ENCODE measurements at places on chromosomes 3 and 15.

- no peak for DNase-seq
These were observed 67.7 kb upstream of the BNC1 start for GRCh38 chr15:83352119-83352518.

DNA sequence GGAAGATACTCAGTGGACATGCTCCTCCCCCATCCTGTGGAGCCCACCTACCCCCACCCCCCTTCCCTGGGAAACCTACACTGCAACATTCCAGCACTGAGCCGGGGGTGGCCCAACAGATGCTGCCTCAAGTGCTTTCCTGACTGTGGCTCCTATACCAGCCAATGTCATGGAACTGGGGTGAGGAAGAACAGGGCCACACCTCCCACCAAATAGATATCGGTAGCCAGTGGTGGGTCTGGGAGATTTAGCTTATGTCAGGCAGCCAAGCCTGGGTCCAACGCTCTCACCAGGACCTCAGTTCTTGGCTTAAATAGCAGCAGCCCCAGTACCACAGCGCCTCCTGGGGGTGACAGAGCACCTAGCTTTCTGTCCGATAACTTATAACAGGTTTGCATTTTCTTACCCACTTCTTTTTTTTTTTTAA, 30.3 kb downstream of the CDC25A start:
- no peak for DNase-seq

DNA sequence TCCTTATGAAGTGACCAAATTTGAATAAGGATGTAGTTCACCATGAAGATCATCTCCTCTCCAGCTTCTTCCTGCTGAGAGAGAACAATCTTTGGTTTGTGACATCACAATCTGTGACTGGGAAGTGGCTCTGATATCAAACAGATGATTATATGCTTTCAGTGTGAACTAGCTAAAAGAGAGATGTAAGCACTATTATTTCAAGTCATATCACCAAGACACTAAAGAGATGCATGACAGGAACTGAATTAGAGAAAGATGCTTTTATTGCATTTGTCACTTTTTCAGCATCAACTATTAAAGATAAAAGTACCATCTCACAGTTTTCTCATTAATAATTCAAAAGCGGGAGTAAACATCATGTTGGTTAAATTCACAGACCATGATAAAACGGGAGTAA, 3.5 kb downstream of the CHRM5 start:
- no peak for DNase-seq

DNA sequence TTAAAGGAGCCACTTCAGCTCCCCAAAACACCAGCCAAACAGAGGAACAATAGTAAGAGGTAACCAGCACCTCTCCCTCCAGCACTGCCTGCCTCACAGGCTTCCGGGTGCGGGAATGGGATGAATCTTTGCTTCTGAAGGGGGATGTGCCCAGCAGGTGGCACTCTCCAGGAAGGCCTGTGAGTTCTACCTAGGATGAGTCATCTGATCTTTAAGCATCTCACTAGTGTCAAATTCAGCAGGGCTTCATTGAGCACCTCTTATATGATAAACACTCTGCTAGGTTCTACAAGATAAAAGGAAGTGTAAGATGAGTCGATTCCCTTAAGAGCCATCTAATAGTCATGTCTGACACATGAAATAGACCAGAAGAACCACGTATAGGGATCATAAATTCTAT, 237.4 kb upstream of the UMPS start:
- DNase-seq: no peak

DNA sequence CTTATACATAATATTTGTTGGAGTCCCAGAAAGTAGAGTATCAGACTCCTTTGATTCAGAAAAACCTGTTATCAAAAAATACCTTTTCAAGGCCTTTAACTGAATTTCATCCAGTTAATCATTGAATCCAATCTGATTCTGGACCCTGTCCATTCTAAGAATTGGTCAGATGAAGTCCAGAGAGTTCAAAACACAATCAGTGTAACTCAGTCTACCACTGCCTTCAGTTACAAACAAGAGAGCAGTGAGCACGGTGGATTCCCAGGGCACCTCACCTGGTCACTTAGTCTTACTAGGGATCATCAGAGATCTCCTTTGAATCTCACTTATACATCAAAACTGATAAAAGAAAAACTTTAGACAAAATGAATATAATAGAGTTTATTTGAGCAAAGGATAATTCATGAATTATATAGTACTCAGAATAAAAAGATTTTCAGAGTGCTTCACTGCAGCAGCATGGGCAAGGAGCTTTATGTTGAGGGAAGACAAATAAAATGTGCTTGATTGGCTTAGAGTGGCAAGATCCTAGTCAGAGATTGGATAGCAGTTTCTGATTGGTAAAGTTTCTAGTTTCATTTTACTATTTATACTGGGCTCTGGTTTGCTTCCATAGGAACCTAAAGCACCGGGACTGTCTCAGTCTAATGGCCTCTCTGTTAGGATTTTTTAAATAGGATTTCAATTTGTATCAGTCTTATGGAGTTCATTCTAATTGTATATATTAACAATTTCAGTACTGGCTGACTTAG, 474.9 kb upstream of the GOLIM4 start:
- no peak for DNase-seq

DNA sequence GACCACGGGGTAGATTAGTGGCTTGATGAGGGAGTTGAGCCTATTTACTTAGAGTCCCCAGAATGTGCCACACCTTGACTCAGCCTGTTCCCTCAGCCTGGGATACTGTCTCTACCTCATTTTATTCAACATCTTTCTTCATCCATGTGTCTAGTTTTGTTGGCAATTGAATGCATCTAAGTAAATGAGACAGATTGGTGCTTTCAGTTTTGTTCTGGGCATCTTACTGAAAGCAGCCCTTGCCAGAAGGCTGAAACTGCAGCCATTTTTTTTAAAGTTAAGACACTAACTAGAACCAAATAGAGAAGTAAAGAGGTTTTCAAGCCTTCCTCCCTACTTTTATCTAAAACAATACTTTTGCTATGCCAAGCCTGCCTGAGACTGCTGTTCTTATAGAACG, 246.8 kb downstream of the SLCO3A1 start:
- no peak for DNase-seq

DNA sequence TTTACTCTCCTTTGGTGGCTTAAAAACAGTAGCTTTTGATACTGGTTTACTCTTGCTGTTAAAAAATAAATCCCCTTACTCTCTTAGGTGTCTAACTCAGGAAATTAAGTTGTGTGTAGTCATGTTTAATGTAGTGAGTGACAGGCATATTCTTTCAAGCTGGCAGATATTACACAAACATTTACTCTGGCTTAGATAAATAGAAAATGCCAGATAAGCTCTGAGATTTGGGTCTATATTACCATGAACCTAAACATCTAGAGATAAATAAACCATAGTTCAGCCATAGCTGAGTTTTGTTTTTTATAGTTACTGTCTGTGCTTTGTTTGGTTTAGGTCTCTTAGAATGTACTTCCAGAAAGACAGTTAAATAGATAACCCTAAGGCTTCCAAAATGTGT, 2.4 kb downstream of the SEMA6D start:
- no peak for DNase-seq

DNA sequence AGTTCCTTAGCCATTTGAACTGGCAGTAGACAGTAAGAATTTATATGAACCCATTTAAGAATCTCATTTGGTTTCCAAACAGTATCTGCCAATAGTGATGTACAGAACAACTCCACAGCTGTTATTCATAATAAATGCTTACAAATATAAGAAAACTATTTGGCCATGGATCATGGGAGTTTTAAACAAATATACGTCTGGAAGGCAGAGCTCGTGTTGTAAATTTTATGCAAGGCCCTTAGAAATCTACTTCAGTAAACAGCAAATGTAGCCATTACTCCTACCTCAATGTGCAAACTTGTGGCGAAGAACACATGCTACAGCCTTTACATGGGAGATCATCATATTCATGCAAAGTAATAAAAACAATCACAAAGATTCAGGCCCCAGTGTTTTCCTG, 65.3 kb upstream of the NANOGP8 start:
- DNase-seq: no peak

- DNase-seq: no peak
These were observed 25.5 kb downstream of the TBC1D2B start for GRCh38 chr15:78052001-78052401.

GRCh38 chr3:5787861-5788488, 600.5 kb downstream of the EDEM1 start:
- no peak for DNase-seq

DNA sequence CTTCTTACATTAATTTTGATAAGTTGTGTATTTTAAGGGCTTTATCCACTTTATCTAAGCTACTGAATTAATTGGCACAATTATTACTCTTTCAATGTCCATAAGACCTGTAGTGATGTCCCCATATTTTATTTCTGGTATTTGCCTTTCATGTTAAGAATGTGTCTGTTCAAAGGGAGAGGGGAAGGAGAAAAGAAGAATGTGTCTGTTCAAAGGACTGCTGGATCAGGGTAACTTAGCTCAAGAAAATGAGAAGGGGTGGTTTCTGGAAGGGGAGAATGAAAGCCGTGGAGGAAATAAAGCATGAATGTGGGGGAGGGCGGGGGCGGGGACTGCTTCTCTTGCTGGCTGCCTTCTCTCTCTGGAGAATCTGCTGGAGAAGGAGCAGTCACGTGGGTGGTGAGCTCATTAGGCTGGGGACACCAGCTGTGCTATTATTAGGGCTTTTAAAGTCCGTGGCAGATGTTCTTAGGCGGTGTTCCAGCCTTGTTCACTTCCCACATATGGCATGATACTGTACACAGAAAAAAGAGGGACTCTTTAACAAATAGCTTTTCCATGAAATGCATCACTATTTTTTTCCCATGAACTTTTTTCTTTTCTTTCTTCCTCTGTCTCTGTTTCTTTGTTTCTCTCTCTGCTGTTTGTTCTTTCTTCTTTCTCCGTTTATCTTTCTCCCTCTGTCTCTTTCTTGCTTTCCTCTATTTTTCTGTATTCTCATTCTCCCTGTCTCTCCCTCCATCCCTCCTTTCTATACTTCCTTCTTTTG, 63.7 kb upstream of the ULK4 start:
- DNase-seq: no peak

DNA sequence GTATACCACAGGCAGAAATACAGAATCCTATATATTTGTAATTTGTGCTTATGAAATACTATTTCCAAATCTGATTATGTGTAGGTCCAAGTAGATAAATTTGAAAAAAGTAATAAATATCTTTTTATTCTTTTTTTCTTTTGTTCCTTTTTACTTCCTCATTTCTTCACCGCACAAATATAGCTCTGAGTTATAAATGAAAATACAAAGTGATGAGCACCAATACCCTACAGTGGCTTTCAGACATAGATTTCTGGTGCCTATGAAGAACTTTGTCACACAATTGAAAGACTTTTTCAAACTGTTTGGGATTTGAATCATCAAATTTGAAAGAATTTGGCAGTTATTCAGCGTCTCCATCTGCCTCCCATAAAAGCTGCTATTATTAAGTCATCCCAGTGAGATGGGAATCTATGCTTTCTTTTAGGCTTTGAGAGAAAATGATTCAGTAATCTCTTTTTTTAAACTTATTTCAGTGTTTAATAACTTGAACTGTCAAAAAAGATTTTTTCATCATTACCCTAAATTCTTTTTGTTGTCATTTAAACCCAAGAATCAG, 363.6 kb upstream of the GOLIM4 start:
- no peak for DNase-seq

- DNase-seq: no peak
These were observed 171.7 kb upstream of the TLE3 start for GRCh38 chr15:70269311-70269911.

GRCh38 chr3:42591811-42592210, 1.2 kb downstream of the SS18L2 start:
- no peak for DNase-seq
